NCI-H1092 (cell line): ENCODE measurements at places on chromosomes 1 and 21.

- no peak for DNase-seq
Measured at GRCh38 chr1:46508757-46509156, 19.1 kb downstream of the DMBX1 start.

- no peak for DNase-seq
Measured at GRCh38 chr1:32863218-32863880, 7.4 kb downstream of the FNDC5 start.

GRCh38 chr1:197306381-197307062 is 38.5 kb downstream of the CRB1 start:
- no peak for DNase-seq

DNA sequence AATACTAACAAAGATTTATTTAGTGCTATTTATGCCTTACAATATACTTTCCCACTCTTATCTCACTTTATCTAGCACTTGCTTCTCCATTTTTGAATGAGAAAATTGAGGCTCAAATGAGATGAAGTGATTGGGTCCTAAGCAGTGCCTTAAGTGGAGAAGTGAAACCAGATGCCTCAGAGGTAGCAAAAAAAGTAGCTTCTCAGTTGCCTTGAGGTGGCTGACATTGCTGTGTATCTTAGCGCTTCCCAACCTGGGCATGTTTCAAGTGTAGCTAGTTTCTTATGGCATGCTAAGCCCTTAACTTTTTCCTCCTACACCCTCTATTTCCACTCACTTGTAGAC is 390.4 kb downstream of the OMA1 start:
- no peak for DNase-seq

DNA sequence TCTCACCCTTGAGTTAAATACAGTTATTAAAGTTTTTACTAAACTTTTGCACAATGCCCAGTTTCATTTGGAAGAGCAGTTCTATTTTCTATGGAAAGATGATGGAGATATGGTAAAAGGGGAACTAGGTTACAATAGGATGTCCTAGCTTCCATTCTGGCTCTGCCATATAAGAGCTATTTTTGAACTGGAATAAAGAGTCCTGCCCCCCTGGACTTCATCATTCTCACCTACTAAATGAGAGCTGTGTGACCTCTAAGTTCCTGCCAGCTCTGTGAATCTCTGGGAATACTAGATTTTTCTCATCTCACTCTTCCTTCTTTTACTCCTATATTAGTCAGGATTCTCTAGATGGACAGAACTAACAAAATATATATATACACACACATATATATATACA is 106.3 kb downstream of the PRRX1 start:
- no peak for DNase-seq

DNA sequence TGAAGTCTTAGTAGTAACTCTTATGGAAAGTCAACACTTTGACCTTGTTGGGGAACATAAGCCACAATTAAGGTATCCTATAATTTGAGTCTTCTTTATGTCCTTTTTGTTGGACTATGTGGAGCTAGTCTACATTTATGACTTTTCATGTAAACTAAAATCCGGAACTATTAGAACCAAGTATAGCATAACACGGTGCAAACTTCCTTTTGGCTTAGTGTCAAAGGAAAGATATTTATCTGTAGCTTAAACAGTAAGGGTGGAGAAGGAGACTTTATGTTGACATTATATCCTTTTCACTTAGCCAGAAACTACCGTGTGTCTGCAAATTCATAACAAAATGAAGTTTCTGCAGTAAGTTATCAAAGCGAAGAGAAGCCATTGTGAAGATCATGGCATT is 7.3 kb downstream of the UAP1 start:
- DNase-seq = no peak

- no peak for DNase-seq
Measured at GRCh38 chr1:87575528-87575927, 246.8 kb downstream of the LMO4 start.

DNA sequence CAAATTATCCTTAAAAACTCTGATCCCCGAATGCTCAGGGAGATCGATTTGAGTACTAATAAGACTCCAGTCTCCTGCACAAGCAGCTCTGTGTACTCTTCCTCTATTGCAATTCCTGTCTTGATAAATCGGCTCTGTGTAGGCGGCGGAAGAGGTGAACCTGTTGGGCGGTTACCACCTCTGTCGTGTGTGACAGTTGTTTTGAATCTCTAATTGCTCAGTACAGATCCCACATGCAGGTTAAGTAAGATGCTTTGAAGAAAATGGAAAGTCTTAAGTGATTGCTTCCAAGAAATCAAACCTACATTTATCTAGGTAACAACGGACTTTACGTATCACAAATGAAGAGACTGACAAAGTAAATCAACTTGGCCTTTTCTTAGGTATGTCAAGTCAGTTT is 35.5 kb downstream of the COA6 start:
- no peak for DNase-seq

GRCh38 chr1:186872291-186872690 is 43.5 kb downstream of the PLA2G4A start:
- no peak for DNase-seq

- no peak for DNase-seq
Measured at GRCh38 chr1:66695116-66695515, 57.1 kb upstream of the DYNLT5 start.

- no peak for DNase-seq
Measured at GRCh38 chr1:186967656-186968394, 139.1 kb downstream of the PLA2G4A start.
